Naive thymus-derived CD8-positive, alpha-beta T cell (primary cell): ENCODE measurements at places on chromosomes 16 and 17.

GRCh38 chr16:56348168-56349085 is 76.9 kb downstream of the AMFR start:
- no peak for DNase-seq

DNA sequence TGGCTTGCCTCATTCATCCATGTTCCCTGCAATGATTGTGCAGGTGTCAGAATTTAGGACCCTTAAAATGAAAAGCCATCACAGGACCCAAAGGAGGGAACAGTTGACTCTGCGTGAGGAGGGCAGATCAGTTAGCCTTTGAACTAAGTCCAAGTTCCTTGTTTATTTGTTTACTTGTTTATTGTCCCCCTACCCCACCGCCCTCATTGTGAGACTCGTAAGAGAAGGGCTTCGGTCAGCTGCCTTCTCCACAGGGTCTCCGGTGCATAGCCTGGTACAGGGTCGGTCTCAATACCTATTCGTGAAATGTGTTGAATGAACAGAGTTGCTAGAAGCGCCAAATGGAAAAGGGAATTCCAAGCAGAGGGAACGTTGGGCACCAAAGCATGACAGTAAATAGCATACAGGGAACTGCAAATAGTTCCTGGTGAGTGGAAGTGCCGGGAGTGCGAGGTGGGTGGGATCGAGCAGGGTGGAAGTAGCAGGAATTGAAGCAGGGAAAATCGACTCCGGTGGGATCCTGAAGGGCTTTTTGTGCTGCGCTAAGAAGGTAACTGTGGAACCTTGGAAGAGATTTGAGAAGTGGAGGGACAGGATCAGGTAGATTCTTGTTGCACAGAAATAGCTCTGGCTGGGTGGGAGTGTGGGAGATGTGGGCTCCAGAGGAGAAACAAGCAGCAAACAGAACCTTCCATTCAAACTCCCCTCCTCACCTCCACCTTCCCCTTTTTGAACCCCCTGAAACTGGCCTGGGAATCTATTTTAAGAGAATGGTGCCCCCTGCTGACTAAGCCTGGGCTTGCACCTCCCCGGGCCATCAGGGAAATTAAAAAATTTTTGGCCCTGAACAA is 12.7 kb downstream of the SLC35B1 start:
- peak; percentile 57 for DNase-seq

- DNase-seq = no peak
Measured at GRCh38 chr16:3581392-3581791, 4.2 kb upstream of the NLRC3 start.

DNA sequence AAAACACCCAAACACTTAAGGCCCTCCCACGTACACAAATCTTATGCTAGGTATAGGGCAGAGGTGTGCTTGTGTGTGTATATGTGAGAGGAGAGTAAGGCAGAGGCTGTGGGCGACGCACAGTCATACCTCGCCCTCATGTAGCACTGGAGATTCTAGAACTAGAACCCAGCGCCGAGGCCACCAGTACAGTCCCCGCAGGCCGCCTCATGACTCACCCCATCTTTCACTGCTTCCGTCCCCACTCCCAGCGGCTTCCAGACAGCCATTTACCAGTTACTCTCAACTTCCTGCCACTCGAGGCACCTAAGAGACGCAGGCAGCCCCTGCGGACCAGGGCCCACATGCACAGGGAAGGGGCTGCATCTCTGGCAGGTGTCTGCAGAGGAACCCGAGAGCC is 23.2 kb upstream of the CYTH1 start:
- DNase-seq = no peak

GRCh38 chr17:43917016-43917347 is 9.6 kb upstream of the MPP2 start:
- DNase-seq = no peak

GRCh38 chr16:4661661-4662060 is 31.7 kb upstream of the NUDT16L1 start:
- DNase-seq = no peak

GRCh38 chr17:41329279-41329948 is 13.9 kb upstream of the KRTAP17-1 start:
- no peak for DNase-seq

- no peak for DNase-seq
Measured at GRCh38 chr16:77840093-77840492, 51.7 kb downstream of the VAT1L start.

DNA sequence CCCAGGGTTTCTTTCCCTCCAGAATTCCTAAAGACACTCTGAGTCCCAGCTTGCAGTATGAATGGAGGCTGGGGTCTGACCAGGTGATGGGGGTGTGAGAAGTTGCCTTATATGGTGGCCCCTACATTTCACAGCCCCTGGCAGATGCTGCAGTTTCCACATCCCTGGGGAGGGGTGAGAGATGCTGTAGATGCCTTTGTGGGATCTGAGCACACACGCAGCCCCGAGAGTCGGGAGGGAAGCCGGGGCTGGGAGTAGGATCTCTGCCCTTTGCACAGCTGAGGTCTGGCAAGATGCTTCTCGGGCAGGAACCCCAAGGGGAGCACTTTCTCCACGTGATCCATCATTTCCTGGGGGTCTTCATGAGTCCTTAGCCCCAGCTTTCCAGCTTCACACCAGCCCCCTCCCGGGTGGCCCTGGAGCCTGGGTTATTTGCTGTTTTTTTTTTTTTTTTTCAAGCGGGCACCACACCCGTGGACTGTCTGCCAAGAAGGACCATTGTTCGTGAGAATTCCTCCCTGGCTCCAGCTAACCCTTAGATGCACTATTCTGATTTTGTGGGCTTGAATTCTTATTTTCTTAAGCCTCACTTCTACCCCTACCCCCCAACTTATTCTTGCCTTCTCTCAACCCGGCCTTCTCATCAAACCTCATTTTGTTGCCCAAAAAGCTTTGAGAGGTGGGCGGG is 50.6 kb downstream of the NTN1 start:
- DNase-seq = no peak

- DNase-seq = peak; percentile 51
Measured at GRCh38 chr16:84600343-84601229, 17.3 kb downstream of the COTL1 start.

GRCh38 chr16:78976212-78976611 is 624.3 kb downstream of the MAF start:
- DNase-seq = no peak

- DNase-seq = no peak
Measured at GRCh38 chr16:22316411-22316811, 19.2 kb downstream of the POLR3E start.

DNA sequence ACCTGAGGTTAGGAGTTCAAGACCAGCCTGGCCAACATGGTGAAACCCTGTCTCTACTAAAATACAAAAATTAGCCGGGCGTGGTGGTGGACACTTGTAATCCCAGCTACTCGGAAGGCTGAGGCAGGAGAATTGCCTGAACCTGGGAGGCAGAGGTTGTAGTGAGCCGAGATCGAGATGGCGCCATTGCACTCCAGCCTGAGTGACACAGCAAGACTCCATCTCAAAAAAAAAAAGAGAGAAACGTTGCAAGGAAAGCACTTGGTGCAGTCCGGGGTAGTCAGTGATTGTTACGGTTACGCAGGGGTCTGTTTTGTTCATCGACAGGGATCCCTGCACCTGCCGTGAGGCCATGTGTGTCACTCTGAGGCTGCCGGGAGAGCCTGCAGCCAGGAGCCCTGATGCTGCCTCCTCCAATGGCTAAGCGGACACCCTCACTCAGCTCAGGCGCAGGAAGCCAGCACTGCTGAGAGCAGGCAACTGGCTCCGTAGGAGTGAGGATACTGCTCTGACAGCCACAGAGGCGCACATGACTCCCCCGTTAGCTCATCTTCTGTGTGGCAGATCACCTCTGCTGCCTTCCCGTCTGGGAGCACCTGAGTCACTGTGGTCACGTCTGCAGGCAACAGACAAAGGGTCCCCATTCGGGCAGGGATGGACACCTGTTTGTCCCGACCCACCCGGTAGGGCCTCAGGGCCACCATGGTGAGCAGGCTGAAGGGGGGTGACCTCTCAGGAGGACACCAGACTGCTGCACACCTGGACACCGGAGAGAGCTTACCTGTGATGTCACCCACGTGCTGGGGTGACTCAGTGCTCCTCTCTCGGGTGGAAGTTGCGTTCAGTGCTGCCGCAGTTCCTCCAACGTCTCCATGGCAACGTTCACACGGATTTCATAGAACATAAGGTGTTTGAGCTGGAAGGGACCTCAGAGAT is 5.2 kb upstream of the RAB26 start:
- no peak for DNase-seq

DNA sequence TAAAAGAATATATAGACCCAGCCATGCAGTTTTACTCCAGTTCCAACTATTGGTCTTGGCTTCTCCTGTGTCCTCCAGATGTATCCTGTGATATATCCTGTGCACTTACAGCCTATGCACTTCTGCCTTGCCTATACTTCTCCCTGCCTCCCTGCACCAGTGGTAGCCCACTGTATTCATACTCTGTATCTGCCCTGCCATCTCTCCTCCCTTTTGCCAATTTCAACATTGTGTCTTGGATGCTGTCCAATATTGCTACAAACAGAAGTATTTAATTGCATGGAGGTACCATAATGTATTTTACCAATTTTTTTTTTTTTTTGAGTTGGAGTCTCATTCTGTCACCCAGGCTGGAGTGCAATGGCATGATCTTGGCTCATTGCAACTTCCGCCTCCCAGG is 242.7 kb downstream of the HAPSTR1 start:
- DNase-seq = no peak
